ENCODE measurements at places on chromosomes 12 and 14.
A peak's percentile ranks its signal among the peaks of the same experiment; 100 is the strongest.

DNA sequence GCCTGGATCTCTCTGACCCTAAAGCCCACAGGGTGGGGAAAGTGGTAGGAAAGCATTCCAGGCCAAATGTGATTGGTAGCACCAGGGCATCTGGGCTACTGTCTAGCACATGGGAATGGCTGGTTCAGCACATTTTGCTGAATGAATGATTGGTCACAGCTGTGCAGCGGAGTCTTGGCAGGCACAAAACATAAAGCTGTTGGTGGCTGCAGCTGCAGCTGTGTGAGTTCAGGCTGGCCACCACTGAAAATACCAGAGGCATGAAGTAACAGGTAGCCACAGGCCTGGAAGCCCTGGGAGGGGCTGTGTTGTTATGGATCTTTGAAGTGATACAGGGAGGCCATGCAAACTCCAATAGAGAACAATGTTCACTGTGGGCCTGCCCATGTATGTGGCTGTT is 72.7 kb downstream of the MYRFL start:
- DNase-seq = peak; percentile 73

DNA sequence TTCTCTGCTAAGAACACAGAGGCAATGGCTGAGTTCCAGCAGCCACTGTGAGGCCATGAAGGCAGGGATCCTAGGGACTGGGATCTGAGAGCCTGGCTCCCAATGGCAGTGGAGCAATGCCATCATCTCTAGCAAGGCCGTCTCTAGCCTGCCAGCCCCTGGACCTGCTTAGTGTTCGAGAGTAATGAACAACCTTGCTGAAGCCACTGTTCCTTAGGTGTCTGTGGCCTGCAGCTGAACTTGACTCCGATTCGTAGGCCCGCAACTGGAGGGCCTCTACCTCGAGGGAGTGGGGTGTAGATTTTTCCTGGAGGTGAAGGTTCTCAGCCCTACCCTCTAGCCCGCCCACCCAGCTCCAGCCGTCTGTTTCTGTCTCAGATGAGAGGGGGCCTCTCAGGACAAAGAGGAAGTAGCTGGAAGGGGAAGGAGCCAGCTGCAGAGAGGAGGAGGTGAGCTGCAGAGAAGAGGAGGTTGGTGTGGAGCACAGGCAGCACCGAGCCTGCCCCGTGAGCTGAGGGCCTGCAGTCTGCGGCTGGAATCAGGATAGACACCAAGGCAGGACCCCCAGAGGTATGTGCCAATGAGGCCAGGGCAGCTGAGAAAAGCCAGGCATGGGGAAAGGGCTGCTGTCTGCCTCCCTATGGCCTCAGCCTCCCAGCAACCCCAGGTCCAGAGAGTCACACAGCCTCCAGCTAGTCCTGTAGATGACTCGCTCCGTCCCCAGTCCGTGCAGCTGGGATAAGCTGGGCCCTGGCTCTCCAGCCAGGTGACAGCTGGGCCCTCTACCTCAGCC is at the start of gene PLD4:
TSS of gene PLD4 (plus strand) at position 459 of the 793 bp plus-strand sequence. CDS start 2,262 bp downstream, outside the sequence.
- peak; percentile 43 for DNase-seq

GRCh38 chr12:77189458-77189857 is 124.1 kb upstream of the E2F7 start:
- peak; percentile 80 for DNase-seq

GRCh38 chr14:95535226-95536021 is 574 bp downstream of the GLRX5 start:
- no peak for DNase-seq

DNA sequence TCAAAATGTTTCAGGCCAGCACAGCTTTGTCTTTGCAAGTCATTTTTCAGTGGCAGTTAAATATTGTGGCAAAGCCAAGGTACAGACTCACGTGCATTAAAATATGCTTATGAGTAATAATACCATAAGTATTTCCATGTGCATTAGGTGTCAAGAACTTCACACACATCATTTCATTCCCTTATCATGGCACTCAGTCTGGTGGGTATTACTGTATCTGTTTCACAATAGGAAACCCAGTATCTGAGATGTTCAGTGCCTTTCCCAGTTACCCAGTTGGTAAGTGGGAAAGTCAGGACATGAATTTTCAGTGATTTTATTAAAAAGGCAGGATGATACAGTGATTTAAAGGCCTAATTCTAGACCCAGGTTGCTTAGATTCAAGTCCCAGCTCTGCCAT is 52.9 kb downstream of the IFNG start:
- no peak for DNase-seq

DNA sequence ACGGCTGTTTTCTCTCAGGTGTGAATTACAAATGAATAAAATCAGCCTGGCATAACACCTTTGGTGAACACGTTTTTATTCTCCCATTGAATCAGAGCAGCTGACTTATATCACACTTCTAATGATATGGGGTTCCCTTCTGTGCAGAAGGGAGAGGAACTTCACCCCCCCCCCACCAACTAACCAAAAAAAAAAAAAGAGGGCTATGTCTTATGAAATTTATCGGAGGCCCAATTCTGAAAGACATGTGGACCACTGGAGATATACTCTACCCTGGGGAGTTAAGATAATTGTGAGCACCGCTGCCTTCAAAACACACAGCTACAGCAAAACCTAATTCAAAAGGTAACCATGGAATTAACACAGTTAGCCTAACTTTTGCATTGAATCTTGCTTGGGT is 4.6 kb downstream of the BCL11B start:
- DNase-seq = no peak

DNA sequence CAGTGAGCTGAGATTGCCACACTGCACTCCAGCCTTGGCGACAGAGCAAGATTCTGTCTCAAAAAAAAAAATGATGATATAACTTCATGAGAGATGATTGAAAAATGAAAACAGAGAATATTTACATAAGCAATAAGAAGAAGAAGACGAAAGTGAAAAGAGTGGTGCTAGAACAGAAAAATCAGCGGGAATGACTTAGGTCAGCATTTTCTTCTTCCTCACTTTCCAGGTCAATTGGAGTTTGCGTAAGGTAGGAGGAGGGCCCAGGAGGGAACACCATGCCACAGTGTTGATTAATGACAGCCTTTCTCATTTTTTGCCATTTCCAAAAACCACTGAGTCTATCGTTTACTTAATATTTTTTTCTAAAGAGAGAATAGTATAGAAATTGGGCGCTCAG is 200.0 kb downstream of the SLC15A4 start:
- no peak for DNase-seq

- peak; percentile 12 for DNase-seq
Measured at GRCh38 chr12:75208856-75209811, 505 bp downstream of the KCNC2 start.

DNA sequence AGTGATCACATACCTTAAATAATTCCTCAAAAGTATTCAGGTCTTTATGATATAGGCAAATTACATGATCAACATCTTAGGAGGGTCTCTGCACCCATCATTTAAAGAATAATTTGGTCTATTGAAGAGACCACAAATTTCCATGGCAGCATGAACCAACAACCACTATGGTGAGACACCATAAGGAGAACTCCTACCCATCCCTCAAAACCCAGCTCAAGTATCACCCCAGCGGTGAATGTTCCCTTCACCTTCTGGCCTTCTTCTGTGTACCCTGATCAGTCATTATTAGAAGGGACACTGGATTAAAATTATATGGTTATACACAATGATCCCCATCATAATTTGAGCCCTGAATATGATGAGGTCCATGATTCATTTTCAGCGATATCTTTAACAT is 81.5 kb downstream of the DICER1 start:
- DNase-seq = no peak

- no peak for DNase-seq
Measured at GRCh38 chr14:54621686-54622085, 54.8 kb downstream of the SAMD4A start.

- DNase-seq = no peak
Measured at GRCh38 chr12:108312073-108312659, 26.9 kb downstream of the CMKLR1 start.

DNA sequence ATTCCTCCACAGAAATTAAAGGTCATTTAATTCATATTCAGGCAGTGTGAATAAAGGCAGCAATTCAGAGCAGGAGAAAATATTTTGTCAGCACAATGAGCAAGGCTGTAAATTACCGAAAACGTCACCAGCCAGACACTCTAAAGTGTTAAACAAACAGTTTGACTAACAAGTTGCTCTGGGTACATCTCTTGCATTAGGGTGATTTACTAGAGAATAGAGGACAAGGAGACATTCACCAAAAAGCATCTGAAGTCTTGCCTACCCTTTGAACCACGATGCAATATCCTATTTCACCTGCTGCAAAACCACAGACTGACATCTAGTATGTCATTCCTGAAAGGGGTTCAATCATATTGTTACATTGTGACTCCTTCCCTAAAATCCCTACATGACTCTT is 27.1 kb upstream of the GPHB5 start:
- DNase-seq = no peak

- peak; percentile 69 for DNase-seq
Measured at GRCh38 chr14:99564256-99564925, 39.6 kb downstream of the CCDC85C start.
